Posterior cingulate gyrus (tissue), 11 donors: ENCODE measurements at places on chromosomes 11 and 22.
A peak's percentile ranks its signal among the peaks of the same experiment; 100 is the strongest.

DNA sequence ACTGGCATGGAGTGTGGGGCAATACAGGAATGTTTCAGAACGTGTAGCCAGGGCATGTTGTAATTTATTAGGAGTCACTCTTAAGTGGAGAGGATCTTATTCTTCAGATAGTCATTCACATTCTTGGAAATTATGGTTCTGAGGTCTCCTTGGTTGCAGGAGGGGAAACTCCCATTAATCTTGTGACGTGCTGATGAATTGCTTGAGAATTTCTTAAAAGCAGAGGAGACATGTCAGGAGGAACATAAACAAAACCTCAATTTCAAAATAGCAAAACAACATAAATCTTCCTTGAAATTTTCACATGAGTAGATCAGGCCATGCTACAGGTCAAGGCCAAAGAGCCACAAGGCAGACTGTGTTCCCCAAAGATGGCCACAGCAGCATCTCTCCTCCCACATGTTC, 50.4 kb downstream of the ADM start:
- DNase-seq, result no peak

GRCh38 chr11:101428918-101429317, 154.9 kb downstream of the TRPC6 start:
- DNase-seq, result no peak

DNA sequence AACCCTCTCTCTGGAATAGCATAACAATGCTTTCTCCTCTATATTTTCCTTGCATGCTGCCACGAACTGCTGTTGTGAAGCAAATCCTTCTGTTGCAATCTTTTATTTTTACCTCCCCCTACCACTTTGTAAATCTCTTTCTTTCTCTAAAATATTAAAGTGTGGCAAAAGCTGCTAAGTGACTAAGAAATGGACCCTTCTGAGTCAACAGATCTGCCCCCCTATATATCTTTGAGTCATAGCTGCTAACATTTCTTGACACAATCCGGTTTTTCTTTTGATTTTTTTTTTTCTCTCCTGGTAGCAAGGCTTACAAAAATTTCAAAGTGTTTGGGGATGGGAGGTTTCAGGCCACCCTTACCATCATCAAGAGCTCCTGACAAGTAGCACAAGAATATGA, 39.0 kb upstream of the KIRREL3 start:
- DNase-seq, result no peak

GRCh38 chr11:32332990-32333319, 102.4 kb downstream of the WT1 start:
- DNase-seq, result no peak

GRCh38 chr11:6876325-6876724, at the start of gene OR10A4:
Gene OR10A4 (plus strand): TSS chr11:6876625. CDS start chr11:6876648, 23 bp downstream.
- DNase-seq, result no peak

- no peak for DNase-seq
These were observed 1.7 kb upstream of the TYMP start for GRCh38 chr22:50531546-50531961.

- DNase-seq, result no peak
These were observed 8.0 kb upstream of the RHOD start for GRCh38 chr11:67048515-67049130.

- no peak for DNase-seq
These were observed 49.1 kb upstream of the A4GALT start for GRCh38 chr22:42769574-42770447.

GRCh38 chr22:23862103-23862502, 4.4 kb downstream of the SLC2A11 start:
- DNase-seq, result no peak

- peak; percentile 43 for DNase-seq
These were observed 106.8 kb downstream of the ABTB2 start for GRCh38 chr11:34250732-34251588.

- DNase-seq, result no peak
These were observed 98.8 kb downstream of the SNX19 start for GRCh38 chr11:130817330-130817944.

DNA sequence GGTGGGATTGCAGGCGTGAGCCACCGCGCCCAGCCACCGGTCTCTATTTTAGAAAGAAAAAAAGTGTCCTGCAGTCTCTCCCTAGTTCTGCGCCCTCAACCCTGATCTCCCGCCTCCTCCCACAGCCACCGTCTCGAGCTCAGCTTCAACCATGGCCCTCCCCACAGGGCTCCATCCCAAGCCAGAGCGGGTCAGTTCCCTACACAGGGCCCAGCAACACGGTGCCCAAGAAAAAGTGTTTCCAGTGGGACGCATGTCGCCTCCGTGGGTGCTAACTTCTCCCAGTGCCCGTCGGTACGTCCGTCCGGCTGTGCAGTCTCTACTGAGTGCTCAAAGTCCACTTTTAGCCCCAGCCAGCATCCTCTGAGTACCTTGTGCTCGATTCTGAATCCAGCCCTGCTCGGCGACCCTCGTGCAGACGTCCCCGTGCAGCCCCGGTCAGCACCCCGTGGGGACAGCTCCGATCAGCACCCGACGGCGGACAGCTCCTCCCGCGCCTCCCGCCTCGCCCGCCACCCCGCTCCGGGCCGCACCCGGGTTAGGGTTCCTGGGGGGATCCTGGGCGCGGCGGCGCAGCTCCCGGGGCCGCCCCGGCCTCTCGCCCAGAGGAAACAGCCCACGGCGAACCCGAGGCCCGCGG, 657 bp upstream of the MAPK8IP2 start:
- no peak for DNase-seq

DNA sequence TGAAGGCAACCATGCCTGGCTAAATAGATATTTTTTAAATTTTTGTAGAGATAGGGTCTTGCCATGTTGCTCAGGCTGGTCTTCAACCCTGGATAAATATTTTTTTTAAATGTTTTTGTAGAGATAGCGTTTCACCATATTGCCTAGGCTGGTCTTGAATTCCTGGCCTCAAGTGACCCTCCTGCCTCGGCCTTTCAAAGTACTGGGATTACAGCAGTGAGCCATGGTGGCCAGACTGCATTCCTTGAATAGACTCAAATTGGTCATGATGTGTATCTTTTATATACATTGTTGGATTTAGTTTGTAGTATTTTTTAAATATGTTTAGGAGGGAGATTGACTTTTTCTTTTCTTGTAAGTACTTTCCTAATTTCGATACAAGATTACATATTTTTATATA, 325.7 kb upstream of the C11orf87 start:
- DNase-seq, result no peak

DNA sequence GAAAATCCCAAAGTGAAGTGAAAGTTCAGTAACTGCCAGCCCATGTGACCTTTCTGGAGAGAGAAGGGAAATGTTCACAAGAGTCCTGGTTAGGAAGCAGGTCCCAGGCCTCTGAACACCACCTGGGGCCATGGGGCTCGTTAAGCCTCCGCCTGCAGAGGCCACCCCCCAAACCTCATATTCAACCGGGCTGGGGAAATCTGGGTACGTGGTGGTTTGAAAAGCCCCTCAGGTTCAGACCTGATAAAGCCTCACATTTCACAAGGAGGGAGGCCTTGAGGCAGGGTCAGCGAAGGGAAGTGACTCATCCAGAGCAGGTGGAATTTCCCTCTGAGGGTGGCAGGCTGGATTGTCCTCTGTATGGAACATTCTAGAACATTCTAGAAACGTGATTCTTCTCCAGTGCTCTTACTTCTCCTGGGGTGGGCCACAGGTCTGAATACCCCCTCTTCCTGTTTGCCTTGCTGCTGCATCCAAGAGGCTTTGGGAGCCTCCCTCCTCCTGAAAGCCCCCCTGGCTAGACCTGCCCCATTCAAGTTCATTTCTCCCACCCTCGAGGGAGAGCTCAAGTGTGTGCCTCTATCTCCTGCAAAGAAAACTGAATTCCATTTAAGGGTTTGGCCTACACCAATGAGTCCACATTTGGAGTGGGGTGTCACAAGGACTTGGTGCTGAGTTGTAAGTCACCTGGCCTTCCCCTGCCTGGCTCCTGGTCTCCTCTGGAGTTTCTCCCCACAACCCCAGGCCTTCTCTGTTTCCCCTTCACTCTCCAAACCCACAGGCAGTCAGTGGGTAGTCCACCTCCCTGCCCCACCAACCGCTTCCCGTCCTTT, 6.3 kb downstream of the FXYD2 start:
- no peak for DNase-seq

DNA sequence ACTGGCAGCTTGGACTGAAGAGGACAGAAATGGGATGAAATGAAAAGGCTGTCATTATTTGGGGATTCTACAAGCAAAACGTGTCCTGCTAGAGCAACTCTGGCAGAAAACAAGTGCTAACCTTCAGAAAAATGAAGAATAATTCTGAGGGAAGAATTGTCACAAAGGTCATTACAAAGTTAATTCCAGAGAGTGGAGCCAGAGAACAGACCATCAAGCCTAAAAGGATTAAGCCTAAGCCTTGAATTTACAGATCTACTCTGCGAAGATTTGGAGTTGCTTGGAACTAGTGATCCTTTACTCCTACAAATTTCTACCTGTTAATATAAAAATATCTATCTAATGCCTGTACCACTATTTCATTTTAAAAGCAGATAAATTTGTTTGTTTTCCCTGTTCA, 1077.3 kb upstream of the CNTN5 start:
- no peak for DNase-seq

- no peak for DNase-seq
These were observed 52.4 kb upstream of the TTLL12 start for GRCh38 chr22:43239193-43239780.

DNA sequence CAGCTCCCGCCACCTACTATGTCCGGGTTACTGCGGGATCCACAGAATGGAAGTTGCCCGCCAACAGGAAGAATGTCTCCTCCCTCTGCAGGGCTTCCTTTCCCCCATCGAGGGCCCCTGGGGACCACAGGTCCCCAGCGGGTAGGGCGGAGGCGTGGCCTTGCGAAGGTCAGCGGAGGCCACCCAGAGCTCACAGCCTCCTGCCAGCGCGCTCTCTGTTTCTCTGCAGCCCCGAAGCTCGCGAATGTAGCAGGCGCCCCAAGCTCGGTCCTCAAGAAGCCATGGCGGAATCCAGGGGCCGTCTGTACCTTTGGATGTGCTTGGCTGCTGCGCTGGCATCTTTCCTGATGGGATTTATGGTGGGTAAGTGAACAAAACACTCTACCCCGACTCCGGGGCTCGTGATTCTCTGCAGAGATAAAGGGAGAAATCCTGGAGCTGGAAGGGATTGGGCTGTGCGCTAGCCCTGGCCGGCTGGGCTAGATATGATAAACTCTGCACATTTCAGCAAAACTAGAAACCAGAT, at the start of gene NAALAD2:
Gene NAALAD2, plus strand, starts transcription at position 186 of the 526 bp plus-strand sequence. Its CDS starts 96 bp downstream, at position 282.
- DNase-seq, result peak; percentile 92

GRCh38 chr22:30225220-30225927, 21.2 kb downstream of the LIF start:
- DNase-seq, result no peak

DNA sequence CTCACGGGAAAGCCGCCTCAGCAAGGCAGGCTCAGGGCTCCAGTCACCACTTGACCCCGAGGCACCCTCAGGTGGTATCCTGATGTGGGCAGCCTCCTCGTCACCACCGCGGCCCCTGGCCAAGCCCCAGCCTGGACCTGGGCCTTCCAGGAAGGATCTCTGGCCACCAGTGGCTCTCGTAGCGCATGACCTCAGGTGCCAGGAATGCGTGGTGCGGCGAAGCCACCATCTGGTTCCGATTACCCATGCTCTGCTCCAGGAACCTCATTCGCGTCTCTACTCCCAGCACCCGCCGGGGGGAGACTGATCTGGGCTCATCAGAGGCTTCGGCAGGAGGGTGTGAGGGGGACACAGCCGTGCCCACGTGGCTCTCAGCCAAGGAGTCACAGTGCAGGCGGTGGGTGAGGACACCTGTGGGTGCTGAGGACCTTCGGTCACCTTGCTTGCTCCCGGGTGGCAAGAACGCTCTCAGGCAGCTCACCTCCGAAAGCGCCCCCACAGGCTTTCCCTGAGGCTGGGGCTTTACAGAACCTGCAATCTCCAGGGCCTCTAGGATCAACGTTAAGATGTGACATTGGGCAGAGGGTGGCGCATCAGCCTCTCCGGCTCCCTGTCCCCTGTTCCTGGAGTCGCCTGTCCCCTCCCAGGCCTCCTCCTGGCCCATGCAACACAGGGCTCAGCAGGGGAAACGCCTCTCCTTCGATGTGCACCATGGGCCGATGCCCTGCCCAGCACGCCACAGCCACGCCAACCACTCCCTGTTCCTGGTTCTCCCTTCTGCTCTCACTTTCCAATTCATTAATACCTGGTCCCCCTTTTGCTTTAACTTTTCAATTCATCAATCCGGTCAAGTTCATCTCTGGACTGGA, 39.0 kb downstream of the TBX1 start:
- DNase-seq, result no peak

DNA sequence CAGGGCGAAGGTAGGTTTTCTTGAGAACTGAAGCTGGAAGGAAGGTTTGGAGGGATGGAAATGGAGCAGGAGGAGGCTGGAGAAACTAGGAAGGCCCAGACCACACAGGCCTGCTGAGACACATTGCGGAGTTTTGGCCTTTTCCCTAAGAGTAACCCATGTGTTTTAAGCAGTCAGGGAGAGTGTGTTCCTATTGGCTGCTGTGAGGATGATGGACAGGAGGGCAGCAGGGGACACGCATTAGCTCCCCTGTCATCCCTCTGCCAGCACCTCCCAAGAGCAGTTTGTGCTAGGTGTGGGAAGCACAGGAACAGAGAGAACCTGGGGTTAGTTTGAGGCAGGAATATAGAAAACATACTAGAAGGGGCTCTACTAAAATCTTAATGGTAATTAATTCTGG, 842.1 kb downstream of the TBC1D22A start:
- no peak for DNase-seq

DNA sequence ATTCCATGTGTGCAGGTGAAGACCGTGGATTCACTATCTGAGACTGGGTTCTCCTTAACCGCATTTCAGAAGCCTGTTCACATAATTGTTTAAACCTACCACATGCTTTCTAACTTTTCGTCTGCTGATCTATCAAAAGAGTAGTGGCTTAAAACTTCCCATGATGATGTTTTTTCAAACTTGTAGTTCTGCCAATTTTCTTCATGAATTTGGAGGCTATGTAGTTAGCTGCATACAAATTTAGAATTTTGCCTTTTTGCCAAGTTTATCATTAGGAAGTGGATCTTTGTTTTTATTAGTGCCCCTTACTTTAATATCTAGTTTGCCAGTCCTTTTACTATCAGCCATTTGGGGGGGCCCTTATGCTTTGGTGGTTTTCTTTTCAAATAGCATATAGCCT, 57.5 kb upstream of the PITPNB start:
- no peak for DNase-seq

- DNase-seq, result peak; percentile 45
These were observed 14.3 kb upstream of the EFCAB6 start for GRCh38 chr22:43826142-43827002.

DNA sequence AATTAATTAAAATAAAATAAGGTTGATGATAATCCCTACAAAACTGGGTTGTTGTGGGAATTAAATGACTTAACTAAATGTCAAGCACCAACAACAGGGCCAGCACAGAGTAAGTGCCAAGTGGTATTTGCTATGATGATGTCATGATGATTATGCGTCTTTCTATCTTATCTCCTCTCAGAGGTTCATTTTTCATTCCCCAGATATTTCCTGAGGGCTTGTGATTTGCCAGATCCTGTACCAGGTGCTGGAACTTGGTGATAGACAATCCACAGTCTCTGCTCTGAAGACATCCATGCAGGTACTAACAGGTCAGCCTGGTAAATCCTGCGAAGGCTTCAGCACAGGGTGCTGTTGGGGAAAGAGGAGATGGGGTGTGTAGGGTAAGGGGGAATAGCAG, 8.1 kb upstream of the MYH9 start:
- DNase-seq, result no peak
